Esophagus squamous epithelium (tissue), 5 donors: ENCODE measurements at places on chromosomes 6 and 20.

DNA sequence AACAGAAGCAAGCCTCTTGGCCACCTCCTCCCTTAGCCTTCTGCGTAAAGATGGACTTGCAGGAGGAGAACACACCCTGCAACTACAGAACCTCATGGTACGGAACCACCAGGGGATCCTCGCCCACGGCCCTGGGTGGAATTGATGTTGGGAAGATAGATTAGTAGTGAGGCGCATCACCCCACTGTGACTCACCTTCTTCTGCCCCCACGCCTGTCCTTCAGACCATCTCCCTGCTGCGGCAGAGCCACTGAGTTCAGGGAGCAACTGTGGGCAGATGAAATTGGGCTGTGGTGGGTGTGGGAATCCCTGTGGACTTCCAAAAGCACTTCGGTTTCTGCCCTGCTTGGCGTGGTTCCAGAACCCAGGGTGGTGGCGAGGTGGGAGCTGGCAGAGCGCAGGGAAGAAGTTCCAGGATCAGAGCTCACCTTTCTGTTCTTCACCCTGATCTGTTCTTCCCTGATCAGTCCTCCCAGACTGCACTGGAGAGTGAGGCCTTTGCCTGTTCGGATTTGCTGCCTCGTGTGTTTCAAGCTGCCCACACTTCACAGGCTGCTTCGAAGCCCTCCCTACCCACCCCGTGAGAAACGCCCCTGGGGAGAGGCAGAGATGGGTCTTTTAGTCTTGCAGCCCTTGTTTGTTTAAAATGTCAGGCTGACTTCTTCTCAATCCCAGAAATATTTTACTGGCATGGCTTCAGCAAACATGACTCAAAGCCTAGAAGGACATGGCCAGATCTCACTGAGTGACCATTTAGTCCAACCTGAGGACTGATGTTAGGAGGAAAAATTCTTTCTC, 92.8 kb upstream of the MLN start:
- no peak overlapping the region for H3K4me3 ChIP-seq
- no peaks in the 10 kb centered on the region for H3K36me3 ChIP-seq
- DNase-seq: no peak
- peaks cover 6% of the 10 kb centered on the region for H3K27me3 ChIP-seq

- H3K27ac ChIP-seq: no peak overlapping the region
- no peak for DNase-seq
- no peaks in the 10 kb centered on the region for H3K27me3 ChIP-seq
- no peak overlapping the region for H3K4me3 ChIP-seq
- H3K4me1 ChIP-seq: no peaks in the 10 kb centered on the region
Measured at GRCh38 chr20:58755062-58755697, 62.6 kb downstream of the NPEPL1 start.

GRCh38 chr6:14671261-14671681, 553.7 kb downstream of the CD83 start:
- H3K4me1 ChIP-seq: no peaks in the 10 kb centered on the region
- no peaks in the 10 kb centered on the region for H3K27me3 ChIP-seq
- H3K4me3 ChIP-seq: no peak overlapping the region
- DNase-seq: no peak

DNA sequence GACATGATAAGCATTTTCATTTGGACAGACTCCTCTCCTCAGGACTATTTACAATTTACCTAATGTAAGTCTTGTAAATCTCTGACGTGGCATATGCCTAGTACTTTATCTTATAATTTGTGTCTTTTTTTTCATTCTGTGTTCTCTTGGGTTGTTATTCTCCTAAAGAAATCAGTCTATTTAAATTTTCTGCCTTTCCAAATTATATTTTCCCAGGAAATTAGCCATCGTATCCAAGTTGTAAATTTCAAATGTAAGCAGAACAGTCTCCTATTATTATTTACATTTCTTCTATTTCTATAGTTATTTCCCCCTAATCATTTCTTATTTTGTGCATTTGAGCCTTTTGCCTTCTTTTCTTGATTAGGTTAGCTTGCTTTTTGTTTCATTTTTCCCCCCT, 17.5 kb upstream of the BCAS4 start:
- H3K27ac ChIP-seq: no peak overlapping the region
- DNase-seq: no peak
- no peaks in the 10 kb centered on the region for H3K4me1 ChIP-seq
- no peaks in the 10 kb centered on the region for H3K36me3 ChIP-seq
- no peak overlapping the region for H3K4me3 ChIP-seq

- H3K36me3 ChIP-seq: no peaks in the 10 kb centered on the region
- H3K4me1 ChIP-seq: peaks cover 4% of the 10 kb centered on the region
- no peak overlapping the region for H3K27ac ChIP-seq
- DNase-seq: no peak
Measured at GRCh38 chr20:48789781-48790472, 37.9 kb downstream of the PREX1 start.

DNA sequence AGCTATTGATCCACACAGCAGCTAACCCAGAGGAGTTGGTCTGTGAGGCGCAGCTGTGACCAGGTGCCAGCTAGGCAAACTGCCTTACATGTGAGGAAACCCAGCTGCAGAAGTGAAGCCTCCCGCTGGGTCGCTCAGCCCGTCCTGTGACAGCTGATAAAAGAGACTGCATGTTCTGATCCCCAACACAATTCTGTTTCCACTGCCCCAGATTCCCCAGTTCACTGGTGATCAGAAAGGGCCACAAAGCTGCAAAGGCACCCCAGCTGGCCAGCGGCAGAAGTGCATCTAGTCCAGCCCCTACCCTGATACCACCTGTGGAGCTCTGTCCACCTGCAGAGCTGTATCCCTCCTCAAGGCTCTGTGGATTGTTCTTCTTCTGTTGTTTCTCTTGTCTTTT, 64.5 kb downstream of the CTNNBL1 start:
- no peaks in the 10 kb centered on the region for H3K36me3 ChIP-seq
- no peak overlapping the region for H3K4me3 ChIP-seq
- H3K27ac ChIP-seq: no peak overlapping the region
- H3K27me3 ChIP-seq: no peaks in the 10 kb centered on the region
- DNase-seq: no peak
- H3K4me1 ChIP-seq: no peaks in the 10 kb centered on the region

DNA sequence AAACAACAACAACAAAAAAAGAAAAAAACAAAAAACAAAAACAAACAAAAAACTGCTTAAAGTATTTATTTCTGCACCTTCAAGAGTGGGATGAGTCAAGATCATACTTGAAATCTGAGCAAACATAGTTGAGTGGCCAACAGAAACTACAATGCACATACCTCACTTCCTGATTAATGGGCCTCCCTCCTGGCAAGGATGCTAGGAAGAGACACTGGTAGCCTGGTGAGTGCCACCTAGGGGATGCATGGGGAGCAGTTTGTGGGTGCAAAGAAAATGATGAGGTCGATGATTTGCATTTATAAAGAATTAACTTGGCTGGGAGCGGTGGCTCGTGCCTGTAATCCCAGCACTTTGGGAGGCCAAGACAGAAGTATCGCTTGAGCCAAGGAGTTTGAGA, 808.1 kb downstream of the MAFB start:
- no peaks in the 10 kb centered on the region for H3K27me3 ChIP-seq
- H3K4me1 ChIP-seq: peaks cover 7% of the 10 kb centered on the region
- no peaks in the 10 kb centered on the region for H3K36me3 ChIP-seq
- no peak for DNase-seq
- no peak overlapping the region for H3K27ac ChIP-seq

GRCh38 chr6:2008383-2008976, 236.9 kb downstream of the GMDS start:
- no peaks in the 10 kb centered on the region for H3K27me3 ChIP-seq
- DNase-seq: no peak
- no peak overlapping the region for H3K4me3 ChIP-seq
- no peaks in the 10 kb centered on the region for H3K36me3 ChIP-seq

GRCh38 chr6:1624058-1624850, 14.5 kb downstream of the FOXC1 start:
- H3K4me1 ChIP-seq: peaks cover 14% of the 10 kb centered on the region
- H3K27ac ChIP-seq: peak overlapping the region; percentile 66
- no peak for DNase-seq
- no peaks in the 10 kb centered on the region for H3K36me3 ChIP-seq

DNA sequence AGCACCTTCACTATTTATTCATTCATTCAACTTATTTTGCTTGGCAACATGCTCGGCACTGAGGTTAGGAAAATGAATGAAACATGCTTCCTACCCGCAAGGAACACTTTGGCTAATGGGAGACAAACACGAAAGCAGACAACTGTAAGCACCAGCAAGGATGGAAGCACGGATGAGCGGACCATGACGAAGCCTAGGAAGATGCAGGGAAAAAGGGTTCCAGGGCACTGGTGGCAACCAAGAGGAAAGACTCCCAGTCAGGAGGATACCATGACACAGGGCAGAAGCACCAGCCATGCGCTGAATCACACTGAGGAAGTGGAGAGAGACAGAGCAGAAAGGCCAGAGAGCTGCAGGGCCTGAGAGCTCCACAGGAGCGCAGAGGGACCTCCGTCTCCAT, 9.8 kb downstream of the PDE10A start:
- H3K4me3 ChIP-seq: no peak overlapping the region
- H3K27me3 ChIP-seq: no peaks in the 10 kb centered on the region
- no peaks in the 10 kb centered on the region for H3K36me3 ChIP-seq
- H3K4me1 ChIP-seq: no peaks in the 10 kb centered on the region
- no peak overlapping the region for H3K27ac ChIP-seq
- DNase-seq: no peak

DNA sequence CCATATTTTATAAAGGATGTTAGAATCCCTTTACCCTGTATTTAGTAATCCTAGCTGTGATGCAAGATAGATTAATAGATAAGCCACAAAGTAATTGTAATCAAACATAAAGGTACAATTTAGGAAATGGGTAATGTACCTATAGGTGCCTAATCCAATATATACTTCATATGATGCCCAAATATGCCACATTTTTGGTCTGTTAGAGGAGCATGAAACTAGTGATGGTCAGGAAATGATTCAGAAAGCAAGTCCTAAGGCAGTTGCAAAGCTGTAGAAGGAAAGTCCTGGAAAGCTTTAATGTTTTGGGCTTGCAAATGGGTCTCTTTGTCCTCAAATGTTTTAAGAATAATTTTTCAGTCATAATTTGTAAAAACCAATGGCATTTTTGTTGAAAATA, 76.6 kb upstream of the PTPRK start:
- DNase-seq: no peak
- H3K27ac ChIP-seq: no peak overlapping the region
- H3K4me1 ChIP-seq: peaks cover 68% of the 10 kb centered on the region
- no peaks in the 10 kb centered on the region for H3K36me3 ChIP-seq
- H3K27me3 ChIP-seq: no peaks in the 10 kb centered on the region

GRCh38 chr6:113411011-113411410, 446.1 kb upstream of the MARCKS start:
- no peaks in the 10 kb centered on the region for H3K27me3 ChIP-seq
- H3K27ac ChIP-seq: no peak overlapping the region
- H3K36me3 ChIP-seq: no peaks in the 10 kb centered on the region
- no peak for DNase-seq
- peaks cover 12% of the 10 kb centered on the region for H3K4me1 ChIP-seq

DNA sequence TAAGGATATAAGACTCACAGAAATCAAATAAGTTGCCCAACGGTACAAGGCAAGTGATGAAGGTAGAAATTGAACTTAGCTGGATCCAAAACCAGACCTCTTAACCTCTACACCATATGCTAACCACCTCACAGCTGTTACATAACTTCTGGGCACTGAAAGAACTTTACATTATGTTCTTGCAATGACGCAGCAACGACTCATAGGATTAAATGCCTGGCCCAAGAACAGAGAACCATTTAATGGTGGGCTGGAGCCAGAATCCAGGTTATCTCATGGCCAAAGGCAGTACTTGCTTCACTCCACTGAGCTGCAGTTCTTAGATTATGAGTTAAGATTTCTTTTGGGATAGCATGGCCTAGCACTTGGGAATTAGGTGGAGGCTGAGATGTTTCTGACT, 4.4 kb downstream of the TRMT6 start:
- peaks cover 8% of the 10 kb centered on the region for H3K4me1 ChIP-seq
- no peak for DNase-seq
- no peak overlapping the region for H3K27ac ChIP-seq
- no peak overlapping the region for H3K4me3 ChIP-seq

DNA sequence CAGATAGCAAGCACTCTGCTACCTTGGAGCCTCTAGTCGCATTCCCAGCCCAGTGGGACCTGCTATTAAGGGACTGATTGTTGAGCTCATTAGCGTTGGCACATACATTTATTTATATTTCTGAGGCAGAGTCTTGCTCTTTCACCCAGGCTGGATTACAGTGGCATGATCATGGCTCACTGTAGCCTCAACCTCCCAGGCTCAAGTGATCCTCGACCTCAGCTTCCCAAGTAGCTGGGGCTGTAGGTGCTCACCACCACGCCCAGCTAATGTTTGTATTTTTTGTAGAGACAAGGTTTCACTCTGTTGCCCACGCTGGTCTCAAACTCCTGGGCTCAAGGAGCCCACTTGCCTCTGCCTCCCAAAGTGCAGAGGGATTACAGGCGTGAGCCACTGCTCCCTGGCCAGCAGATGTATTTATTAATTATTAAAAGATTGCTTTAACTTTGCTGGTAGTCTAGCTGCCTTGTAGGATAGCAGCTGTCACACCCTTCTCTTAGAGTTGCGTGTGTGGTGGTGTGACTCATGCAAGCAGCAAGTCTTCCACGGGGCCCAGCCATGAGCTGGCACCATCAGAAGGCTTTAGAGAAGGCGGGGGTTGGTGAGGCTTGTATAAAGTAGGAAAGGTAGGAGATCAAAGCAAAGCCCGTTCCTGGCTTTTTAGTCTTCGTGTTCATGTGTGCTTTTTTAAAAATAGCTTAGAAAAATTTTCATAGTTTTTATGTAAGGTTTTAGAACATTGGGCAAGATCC, 16.5 kb downstream of the ACTR5 start:
- no peaks in the 10 kb centered on the region for H3K27me3 ChIP-seq
- DNase-seq: no peak
- peaks cover 24% of the 10 kb centered on the region for H3K4me1 ChIP-seq
- no peak overlapping the region for H3K27ac ChIP-seq
- no peak overlapping the region for H3K4me3 ChIP-seq

DNA sequence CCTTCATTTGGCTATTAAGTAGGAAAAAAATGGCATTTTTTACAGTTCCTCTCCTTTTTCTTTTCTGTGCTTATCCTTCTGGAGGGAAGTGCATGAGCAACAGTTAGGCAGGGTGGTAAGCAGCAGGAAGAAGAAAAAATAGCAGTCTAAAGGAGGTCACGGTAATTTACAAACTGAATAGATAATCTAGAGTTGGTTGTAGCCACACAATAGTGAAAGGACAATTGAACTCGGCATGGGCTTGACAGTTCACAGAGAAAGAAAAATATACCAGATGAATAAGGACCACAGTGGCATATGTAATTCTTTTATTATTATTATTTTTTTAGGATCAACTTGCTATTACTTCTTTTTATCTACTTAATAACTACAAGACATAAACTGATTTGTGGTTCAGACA, 358.6 kb downstream of the BTBD9 start:
- no peak overlapping the region for H3K27ac ChIP-seq
- no peak overlapping the region for H3K4me3 ChIP-seq
- no peaks in the 10 kb centered on the region for H3K4me1 ChIP-seq
- DNase-seq: no peak
- H3K36me3 ChIP-seq: no peaks in the 10 kb centered on the region
- H3K27me3 ChIP-seq: no peaks in the 10 kb centered on the region
